AML-193 (cell line): ENCODE measurements at places on chromosomes 3 and 15.
A peak's percentile ranks its signal among the peaks of the same experiment; 100 is the strongest.

DNA sequence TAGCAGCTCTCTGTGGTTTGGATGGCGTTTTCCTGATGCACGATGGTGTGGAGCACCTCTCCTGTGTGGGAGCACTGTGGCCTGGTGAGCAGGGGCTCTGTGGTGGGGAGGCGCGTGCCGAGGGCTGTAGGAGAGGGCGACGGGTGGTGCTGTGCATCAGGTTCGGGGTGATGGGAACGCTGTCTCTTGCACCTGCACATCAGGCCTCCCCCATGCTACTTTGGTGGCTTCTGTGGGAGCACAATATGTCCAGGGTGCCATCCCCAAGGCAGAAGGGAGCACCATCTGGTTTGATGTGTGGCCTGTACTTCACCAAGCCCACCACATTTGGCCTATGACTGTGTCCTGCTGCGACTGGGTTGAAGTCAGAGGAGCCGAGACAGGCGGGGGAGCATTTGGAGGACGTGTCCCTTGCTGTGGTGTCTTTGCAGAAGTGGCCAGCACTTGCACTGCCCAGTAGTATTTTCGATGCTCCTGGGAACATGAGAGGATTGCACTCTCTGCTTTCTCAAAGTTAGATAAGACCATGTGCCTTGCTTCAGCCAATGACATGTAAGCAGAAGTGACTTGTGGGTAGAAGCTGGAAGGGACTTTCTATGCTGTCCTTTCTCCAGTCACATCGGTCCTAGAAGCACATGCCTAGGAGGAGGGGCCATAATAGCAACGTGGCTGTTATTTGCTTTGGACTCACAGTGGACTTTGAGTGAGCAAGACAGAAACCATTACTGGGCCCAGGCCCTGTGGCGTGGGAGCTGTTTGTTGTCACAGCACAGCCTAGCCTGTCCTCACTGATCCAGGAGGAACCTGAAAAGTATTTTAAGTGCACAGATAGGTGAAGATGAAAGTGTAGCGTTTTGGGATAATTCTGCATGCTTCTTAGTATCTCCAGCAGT is 72.1 kb downstream of the APBA2 start:
- DNase-seq: no peak

DNA sequence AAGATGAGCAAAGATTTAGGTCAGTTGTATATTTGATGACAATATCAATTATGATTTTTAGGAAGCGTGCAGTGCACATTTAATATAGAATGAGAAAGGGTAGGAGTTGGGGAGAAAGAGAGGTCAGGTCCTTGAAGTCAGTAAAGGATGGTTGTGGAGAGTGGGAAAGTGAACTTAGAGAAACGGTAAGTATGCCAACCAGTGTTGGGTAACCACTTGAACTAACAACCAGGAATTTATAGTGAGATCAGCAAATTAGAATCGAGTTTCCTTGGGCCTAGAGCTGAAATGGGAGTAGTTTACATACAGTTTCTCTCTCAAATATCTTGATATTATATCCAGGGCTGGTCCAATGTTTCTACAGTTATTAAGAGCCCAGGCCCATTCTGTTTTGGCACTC is 188.5 kb upstream of the RBMS3 start:
- DNase-seq: no peak

GRCh38 chr15:42404461-42405235 is 45.3 kb downstream of the CAPN3 start:
- DNase-seq: no peak

DNA sequence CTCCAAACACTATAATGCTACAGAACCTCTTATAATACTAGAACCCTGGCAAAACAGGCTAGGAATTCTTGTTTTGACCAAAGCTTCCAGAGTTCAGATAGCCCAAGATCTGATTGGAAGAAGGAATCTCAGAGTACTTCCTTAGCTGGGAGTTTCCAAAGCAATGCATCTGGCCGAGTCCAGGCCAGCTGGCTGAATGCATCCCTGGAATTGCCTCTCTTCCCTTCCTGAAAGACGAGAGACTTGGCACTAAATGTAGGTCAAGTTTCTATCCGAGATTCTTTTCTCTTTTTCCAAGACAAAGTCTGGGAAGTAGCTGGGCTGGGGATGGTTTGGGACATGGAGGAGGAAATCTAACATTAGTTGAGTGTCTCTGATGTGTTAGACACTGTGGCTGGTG is 68.7 kb upstream of the ADPGK start:
- DNase-seq: no peak

- peak; percentile 25 for DNase-seq
Measured at GRCh38 chr3:128950223-128950938, 43.5 kb downstream of the CFAP92 start.

DNA sequence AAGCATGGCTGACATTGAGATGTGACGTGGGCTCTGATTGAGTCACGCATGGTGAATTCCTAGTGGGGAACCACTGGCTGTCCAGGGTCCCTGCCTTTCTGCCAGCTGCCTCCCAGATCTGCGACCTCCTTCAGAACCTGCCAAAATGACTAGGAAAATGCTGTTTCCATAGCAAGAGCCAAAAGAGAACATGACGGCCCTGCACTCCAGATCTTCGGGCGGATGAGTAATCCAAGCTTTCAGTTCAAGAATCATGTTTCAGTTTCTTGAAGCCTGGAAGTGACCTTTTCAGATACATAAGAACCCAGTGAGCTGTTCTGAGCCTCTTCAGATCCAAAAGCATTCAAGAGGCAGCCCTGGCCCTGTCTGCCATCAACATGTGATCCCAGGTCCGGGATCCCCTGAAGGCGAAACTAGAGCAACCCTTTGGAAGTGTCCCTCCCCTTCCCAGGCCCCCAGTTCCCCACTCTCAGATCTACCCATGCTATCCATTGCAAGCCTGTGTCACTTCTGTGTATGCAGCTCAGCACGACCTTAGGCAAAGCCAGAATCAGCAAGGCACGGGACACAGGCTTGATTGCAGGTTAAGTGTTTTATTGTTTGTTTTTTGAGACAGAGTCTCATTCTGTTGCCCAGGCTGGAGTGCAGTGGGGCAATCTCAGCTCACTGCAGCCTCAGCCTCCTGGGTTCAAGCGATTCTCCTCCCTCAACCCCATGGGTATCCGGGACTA is 19.7 kb downstream of the ANKRD63 start:
- DNase-seq: no peak

DNA sequence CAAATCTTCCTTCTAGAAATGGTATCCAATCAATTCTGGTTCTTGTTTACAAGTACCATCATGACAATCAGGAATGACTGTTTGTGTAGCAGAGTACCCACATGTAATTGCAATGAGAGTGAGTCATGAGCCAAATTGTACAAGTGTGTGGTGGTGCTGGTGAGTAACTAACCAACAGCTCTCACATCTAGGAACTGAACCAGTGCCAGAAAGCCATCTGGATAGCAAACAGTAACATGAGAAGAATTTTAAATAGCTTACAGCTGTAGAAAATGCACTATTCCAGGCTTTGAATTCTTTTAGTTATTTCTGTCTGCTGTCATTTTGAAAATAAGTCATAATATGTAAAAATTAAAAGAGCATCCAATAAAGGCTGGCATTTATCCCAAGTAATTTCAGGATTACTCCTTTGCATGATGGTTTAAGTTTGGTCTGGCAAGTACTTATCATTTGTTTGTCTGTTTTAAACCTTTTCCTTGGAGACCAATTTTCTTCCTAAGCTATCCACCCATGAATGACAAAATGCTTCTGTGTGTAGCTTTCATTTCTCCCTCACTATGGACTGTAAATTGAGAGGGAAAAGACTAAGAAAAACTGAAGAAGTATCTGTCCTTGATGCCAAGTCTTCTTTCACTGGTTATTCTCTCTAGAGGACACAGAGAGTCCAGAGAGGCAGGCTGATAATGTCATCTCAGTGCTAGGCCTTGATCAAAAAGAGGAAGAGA is 60.0 kb downstream of the PIK3CB start:
- peak; percentile 50 for DNase-seq

DNA sequence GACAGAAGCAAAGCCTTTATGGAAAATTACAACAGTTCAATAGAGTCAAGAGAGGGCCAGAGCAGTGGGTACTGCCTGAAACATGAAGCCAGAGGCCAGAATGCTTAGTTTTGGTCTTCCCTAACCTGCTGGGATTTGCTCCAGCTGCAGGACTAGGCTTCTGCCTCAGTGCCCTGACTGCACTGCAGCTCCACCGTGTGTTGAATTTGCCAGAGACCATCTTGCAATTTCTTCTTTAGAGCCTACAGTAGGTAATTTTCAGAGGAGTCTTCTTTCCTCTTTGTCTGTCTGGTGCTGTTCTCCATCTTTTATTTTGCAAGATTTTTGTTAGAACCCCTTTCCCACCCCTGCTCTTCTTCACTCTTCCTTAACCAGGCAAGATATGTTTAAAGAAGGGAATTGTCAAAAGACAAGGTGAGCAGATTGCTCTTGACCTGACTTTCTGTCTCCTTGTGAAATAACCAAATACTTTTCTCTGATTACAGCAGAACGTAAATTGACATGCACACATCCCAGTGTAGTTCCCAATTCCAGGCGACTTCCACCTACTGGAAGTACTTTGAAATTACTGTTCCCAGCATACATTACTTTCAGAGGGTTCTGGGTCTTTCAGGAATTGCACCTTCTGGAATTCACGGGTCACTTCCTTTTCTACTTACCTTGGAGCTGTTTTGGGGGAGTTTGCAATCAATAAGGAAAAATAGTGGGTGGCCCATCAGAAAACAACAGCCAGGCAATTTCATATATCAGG is 161.2 kb downstream of the MINAR1 start:
- no peak for DNase-seq

DNA sequence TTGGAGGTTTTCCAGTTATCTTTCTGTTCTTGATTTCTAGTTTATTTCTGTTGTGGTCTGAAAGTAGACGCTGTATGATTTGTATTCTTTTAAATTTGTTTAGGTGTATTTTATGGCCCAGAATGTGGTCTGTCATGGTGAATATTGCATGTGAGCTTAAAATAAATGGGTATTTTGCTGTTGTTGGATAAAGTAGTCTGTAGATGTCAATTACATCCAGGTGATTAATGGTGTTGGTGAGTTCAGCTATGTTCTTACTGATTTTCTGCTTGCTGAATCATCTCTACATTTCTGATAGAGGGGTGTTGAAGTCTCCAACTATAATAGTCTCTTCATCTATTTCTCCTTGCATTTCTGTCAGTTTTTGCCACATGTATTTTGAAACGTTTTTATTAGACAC is 383.3 kb upstream of the SGO1 start:
- no peak for DNase-seq

DNA sequence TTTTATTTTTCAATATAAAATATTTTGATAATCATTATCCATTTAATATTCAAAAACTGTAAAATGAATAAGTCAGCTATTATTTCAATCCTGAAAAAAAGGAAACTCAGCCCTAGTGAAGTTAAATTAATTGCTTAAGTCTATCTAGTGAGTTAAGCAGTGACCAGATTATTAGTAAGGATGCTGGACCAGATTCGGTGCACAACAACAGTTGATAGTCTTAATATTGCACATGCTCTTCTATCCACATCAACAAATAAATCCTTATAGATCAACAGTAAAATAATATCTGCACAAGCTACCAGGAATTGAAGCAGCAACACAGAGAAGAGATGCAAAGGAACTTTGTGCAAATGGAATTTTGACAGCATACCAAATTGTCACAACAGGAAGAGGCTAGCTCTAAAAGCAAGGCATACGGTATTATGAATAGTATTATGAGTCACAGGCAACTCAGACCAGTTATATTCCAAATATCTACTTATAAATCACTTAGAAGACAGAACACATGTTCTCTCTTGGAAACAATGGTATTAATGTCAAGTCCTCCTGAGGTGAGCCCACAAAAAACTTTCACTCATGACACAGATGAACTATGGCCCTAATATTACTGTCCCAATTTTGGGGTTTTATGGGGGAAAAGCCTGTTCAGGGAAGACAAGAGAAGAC is 24.9 kb downstream of the VPS13C start:
- DNase-seq: no peak

GRCh38 chr15:70253461-70254156 is 155.9 kb upstream of the TLE3 start:
- no peak for DNase-seq
